Nephron progenitor cell (in vitro differentiated cells): ENCODE measurements at places on chromosomes 6 and 20.
A peak's percentile ranks its signal among the peaks of the same experiment; 100 is the strongest.

GRCh38 chr20:31820228-31820627 lies 1.1 kb downstream of the MYLK2 start:
- no peak for DNase-seq

GRCh38 chr20:6122873-6123648 lies at the start of gene FERMT1:
TSS of gene FERMT1 (minus strand) at chr20:6123030. CDS start at chr20:6119554, 3,476 bp downstream.
- peak; percentile 71 for DNase-seq

GRCh38 chr6:78253618-78254017 lies 600.8 kb downstream of the MEI4 start:
- DNase-seq: no peak

- no peak for DNase-seq
Measured at GRCh38 chr20:54351371-54352136, 123.8 kb upstream of the DOK5 start.

DNA sequence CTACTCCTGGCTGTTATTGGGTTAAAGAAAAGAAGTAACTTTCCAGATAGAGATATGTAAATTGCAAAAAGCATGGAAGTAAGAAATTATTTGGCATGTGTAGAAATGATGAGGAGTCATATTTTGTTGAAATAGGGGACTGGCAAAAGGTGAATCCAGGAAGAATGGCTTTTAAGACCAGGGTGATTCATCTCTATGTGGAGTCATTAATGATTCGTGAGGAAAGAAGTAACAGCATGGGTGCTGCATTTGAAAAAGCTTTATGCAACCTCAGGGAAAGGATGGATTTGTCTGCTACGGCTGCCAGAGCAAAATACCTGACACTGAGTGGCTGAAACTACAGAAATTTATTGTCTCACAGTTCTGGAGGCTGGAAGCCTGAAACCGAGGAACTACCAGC lies 14.8 kb upstream of the SYNE1 start:
- DNase-seq: no peak

DNA sequence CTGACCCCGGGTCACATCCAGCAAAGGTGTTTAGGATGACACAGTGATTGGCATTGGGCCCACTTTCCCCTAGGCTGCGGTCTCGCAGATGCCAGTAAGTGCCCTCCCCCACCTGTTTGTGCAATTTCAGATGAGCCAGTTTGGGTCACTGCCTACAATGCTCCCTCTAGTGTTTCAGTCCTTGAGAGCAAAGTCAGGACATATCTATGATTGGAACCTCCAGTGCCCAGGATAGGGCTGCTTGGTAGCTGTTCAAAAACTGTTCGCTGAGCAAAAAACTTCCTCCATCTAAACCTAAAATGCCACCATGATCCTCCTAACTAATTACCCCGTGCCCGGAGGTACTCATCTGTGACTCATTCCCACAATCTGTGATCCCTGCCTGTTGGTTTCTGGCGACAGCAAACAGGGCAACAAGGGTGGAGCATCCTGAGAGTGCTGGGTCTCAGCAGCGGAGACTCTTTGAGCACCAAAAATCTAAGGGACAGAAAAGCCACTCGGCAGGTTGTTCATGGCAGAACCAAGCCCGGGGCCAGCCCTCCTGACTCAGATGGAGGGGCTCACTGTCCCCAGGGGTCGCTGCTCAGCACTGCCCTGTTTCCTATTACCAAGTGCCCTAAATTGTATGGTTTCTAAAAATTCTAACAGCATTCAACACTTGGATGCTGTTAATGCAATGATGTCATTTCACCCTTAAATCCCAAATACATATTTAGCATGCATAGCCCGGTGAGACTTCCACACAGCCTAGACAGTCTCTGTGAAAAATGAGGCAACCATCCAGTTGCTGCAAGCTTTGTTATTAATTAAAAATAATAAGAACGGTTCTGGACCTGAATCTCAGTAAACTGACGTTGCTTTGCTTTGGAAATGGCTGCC lies 5.0 kb downstream of the VSX1 start:
- DNase-seq: no peak

DNA sequence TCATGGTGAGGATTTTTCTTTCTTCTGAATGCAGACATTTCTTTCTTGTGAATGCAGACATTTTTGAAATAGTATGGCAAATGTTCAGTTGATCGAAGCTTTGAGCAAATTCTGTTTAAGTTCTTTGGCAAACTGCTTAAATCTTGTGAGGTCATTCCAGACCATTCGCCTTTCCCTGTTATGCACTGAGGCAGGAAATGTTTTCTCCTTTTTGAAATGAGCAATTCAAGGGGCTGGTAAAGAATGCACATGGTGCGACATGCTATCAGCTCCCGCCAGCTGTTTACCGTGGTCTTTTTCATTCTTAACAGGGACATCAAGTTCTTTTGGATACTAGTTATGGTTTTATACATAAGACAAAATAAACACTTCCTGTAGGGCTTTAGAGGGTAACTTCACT lies 112.0 kb upstream of the CCN2 start:
- DNase-seq: no peak

DNA sequence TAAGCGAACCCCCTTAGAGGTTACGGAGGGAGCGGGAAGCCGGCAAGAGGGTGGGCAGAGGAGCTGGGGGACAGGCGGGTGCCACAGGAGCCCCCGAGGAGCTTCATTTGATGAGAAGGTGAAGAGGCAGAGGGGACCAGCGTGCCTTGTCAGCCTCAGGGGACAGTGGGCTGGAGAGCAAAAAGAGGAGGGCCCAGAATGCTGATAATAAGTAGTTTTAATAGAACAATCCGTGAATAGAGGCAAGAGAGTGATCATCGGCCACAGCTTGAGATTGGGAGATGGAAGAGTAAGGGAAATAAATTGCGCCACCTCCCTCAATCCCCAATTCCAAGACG lies 1.3 kb downstream of the COL19A1 start:
- DNase-seq: no peak

- DNase-seq: no peak
Measured at GRCh38 chr20:63686492-63687321, 9.7 kb upstream of the TNFRSF6B start.

DNA sequence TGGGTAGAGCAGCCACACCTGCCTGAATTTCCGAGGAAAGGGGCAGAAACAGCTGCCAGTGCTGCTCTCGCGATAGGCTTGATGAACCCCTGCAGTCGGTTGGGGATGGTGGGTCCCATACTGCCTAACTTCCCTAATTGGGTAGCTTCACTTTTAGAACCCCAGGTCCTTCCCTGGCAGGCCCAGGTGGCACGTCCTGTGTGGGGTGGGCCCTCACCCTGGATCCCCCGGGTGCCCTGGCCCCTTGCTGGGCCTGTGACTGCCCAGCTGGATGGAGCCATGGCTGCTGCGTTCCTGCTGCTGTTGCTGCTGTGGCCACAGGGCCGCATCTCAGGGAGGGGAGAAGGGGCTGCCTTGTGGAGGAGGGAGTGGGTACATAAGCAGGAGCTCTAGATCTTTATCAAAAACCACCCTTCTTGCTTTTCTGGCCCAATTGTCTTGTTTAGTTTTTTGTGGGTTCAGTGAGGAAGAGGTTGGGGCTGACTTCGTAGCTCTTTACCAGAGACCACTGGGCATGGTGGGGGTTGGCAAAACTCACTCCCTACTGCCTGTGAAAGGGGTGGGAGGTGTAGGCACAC lies 19.2 kb downstream of the TREML4 start:
- DNase-seq: no peak

- no peak for DNase-seq
Measured at GRCh38 chr6:8085053-8085511, 17.3 kb downstream of the EEF1E1 start.

DNA sequence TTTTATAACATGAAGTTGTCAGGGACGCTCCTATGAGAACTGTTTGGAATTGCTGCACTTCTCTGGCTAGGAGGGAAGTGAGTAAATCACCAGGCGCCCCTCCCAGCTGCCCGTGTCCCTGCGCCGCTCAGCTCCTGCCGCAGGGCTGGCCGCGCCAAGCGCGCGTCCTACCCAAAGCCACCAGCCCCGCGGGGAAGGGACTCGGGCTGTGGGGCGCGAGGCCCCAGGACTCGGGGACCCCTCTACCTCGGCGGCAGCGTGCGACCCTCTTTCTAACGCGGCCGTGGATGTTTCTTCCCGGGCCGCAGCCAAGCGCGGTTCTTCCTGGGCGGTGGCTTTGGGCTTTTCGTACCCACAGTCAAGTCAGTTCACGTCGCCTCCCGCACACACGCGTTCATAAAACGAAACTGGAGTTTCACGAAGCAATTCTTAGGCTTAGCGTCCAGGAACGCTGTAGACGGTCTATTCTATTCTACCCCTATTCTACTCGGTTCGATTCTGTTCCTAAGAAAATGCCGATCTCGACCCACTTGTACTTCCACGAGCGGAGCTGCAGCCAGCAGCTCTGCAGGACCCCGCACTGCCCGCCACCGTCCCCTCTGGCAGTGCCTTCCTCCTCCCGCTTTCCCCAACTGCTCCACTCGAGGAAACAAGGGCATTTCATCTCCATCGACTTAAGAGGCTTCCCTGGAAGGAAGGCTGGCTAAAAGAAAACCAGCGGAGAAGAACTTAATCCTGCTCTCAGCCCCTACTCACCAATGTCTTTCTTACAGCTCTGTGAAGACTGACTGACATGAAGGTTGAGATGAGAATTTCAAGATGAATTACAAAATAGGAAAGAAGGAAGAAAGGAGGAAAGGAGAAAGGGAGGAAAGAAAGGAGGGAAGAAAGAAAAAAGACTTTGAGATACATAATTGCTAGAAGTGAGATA lies 15.4 kb downstream of the FOXC1 start:
- peak; percentile 68 for DNase-seq

- no peak for DNase-seq
Measured at GRCh38 chr6:158287047-158287446, 25.2 kb upstream of the TULP4 start.

- no peak for DNase-seq
Measured at GRCh38 chr6:23031986-23032385, 462.6 kb downstream of the HDGFL1 start.

GRCh38 chr6:43448916-43449315 lies 6.4 kb downstream of the DLK2 start:
- DNase-seq: no peak

DNA sequence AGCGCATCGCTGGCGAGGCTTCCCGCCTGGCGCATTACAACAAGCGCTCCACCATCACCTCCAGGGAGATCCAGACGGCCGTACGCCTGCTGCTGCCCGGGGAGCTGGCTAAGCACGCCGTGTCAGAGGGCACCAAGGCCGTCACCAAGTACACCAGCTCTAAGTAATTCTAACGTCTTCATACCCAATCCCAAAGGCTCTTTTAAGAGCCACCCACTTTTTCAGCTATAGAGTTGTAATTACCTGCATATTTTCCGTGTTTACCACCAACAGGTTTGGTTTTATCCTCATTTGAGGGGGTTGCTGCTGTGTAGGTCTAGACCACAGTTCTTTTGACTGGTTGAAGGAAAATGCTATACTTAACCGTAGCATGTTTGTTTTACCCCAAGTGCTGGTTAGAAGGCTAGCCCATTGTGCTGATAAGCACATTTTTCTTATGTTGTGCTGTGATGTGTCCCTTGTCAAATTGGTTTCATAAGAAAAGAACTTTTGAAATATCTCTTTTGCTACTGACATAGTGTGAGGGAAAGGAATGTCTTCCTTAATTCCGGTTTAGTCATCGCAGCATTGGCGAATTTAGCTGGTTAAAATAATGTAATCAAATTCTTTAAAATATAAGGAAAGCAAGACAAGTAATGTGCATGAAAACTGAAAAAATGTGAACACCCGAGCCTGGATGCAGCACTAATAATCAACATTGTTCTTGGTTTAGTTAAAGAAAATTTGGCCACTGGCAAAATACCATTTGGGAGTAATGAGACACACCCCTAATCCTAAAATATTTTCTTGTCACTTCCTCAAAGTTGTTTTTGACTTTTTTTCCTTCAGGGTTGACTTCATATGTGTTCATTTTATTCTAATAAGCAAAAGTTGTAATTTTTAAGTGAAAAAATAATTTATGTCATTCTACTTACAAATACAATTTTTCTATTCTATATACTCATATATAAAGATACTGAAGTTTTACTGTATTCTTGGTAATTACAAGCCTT lies 112.8 kb downstream of the HFE start:
- DNase-seq: no peak

DNA sequence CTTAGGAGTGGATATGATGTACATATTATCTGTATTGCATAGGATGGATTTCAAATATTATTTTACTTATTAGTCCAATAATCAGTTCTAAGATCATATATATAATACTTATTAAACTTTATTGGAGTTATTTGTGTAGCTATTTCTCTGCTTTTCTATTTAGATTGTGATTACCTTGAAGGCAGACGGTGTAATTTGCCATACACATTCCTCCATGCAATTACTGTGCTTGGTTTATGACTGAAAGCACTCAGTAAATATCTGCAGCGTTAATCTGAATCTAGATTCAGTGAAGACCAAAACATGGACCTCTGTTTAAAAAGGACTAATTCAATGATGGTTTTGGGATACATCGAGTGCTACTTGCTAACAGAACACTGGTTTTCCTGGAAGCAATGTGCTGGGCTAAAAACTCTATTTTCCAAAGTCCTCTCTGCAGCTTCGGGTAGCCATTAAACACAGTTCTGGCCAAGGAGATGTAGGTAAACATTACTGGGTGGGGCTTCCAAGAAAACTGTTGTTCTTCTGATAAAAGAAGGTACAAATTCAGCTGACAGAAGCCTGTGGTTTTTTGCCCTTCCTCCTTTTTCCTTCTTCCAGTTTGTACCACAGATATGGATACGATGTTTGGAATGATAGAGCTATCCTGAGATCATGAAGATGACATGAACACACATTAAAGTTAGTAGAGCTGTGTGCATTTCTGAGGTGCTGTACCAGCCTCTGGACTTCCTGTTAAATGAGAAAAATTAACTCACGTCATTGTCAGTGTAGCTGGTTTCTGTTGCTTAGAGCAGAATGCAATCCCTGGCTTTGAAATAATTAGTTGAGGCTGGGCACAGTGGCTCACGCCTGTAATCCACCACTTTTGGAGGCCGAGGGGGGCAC lies 136.5 kb upstream of the NUP153 start:
- DNase-seq: no peak

GRCh38 chr20:53737396-53738038 lies 143.9 kb upstream of the ZNF217 start:
- DNase-seq: no peak

- no peak for DNase-seq
Measured at GRCh38 chr6:62146954-62147853, 138.8 kb downstream of the KHDRBS2 start.

GRCh38 chr6:47371870-47372255 lies 62.2 kb upstream of the TNFRSF21 start:
- no peak for DNase-seq

GRCh38 chr6:169293196-169293595 lies 39.5 kb upstream of the THBS2 start:
- DNase-seq: no peak

GRCh38 chr6:170093658-170094596 lies 197.0 kb downstream of the DLL1 start:
- no peak for DNase-seq

DNA sequence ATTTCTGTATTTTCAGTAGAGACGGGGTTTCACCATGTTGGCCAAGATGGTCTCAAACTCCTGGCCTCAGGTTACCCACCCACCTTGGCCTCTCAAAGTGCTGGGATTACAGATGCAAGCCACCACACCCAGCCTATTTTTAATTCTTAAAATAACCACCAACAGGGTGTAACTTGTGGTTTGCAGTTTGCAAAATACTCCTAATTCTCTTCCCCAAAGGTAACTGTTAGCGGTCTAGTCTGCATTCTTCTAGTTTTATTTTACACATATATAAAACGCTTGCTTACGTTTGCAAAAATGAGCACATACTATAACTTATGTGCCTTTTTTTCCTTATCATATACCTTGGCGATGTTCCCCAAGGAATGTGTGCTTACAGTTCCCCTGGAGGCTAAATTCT lies 25.6 kb upstream of the CHMP4B start:
- DNase-seq: no peak
